Activated CD8-positive, alpha-beta memory T cell treated with anti-CD3 and anti-CD28 coated beads for 4 hours (primary cell): ENCODE measurements at places on chromosomes 1 and 21.
A peak's percentile ranks its signal among the peaks of the same experiment; 100 is the strongest.

DNA sequence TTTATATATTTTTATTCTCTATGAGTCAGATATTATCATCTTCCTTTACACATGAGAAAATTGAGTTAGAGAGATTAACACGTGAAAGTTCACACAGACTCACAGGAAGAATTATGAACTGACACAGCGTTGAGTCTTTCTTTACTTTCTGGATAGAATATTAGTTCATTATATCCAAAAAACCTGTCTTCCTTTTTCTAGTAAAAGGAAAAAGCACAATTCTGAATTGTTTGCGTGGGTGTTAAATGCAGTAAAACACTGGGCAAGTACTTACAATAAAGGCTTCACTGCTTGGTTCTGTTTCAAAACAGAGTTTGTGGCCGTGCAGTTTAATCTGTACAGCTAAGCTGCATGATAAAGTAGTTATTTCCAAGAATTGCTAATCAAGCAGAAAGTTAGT lies 10.8 kb downstream of the MAGI3 start:
- no peak for DNase-seq

DNA sequence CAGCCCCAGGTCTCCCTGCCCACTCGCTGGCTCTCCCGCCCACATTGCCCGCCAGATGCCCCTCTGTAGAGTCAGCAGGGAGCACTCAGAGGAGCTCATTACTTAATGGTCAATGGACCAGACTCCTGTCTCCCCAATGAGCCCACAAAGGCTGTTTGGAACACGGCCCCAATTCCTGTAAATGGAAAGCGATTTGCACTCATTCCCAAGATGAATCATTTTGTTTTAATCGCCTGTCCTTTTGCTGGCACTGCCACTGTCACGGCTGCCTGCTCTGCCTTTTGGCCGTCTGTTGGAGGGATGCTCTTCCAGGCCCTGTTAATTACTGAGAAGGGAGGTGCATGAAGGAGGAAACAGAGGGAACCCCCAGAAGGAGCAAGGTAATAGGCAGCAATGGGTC lies 44.8 kb upstream of the ATP2B4 start:
- DNase-seq, result no peak

GRCh38 chr1:235093696-235094592 lies 34.7 kb downstream of the TOMM20 start:
- DNase-seq, result peak; percentile 56

- no peak for DNase-seq
These were observed 27.0 kb downstream of the SDC3 start for GRCh38 chr1:30881319-30882181.

- no peak for DNase-seq
These were observed 9.1 kb downstream of the LDLRAD1 start for GRCh38 chr1:54008876-54009275.

- DNase-seq, result no peak
These were observed 8.4 kb downstream of the CEPT1 start for GRCh38 chr1:111148376-111148881.

- no peak for DNase-seq
These were observed 29.6 kb downstream of the CXADR start for GRCh38 chr21:17542371-17543011.

- no peak for DNase-seq
These were observed 28.1 kb upstream of the IL10 start for GRCh38 chr1:206800411-206800810.

DNA sequence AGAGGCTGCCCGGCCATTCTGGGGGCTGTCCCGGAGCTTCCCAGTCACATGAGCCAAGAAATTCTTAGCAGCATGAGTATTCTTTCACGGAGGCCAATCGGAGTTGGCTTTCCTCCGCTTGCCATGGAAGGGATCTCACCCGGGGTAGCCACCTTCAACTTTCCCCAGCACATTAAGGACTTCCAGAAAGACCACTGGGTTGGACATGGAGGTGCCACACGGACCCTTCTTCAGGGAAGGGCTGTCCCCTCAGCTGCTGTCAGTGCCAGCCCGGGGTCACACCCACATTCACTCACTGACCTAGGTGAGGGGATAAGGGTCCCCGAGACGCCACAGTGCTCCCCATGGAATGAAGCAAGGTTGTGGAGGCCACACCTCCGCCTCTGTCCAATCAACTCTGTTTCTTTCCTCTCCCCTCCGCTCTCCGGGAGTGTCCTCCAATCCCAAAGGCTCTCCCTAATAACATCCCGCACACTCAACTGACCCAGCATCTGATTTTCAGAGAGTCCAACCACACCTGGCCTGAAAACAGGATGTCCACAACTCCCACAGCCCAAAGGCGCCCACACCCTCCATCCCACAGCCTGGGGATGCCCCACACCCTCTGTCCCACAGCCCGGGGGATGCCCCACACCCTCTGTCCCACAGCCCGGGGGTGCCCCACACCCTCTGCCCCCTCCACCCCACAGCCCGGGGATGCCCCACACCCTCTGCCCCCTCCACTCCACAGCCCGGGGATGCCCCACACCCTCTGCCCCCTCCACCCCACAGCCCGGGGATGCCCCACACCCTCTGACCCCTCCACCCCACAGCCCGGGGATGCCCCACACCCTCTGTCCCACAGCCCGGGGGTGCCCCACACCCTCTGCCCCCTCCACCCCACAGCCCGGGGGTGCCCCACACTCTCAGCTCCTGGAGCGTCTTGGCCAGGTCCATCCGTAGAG lies 19.4 kb downstream of the RSPH1 start:
- no peak for DNase-seq

GRCh38 chr1:118271883-118272282 lies 86.9 kb upstream of the SPAG17 start:
- no peak for DNase-seq

- DNase-seq, result peak; percentile 44
These were observed 9.9 kb downstream of the TGFBR3 start for GRCh38 chr1:91876040-91876470.

GRCh38 chr1:116246174-116246573 lies 126.9 kb upstream of the ATP1A1 start:
- DNase-seq, result no peak

DNA sequence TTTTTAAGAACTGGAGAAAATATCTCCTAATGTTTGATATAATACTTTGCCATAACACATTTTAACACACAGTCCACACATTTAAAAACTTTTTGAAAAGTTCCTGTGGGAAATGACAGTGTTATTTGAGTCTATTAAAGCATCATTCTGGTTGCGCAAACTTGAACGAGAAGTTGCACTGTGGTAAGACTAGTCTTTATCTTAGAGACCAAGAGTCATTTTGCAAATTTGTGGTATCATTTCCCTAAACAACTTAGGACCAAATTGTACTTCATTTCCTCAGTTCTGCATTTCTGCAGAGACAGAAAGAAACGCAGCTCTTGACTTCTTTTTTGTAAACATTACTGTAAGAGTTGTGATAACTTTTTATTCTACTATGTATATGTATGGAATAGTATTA lies at the start of gene RGS18:
Gene RGS18, plus strand, starts transcription at position 282 of the 400 bp plus-strand sequence. CDS start 176 bp downstream, outside the sequence.
- no peak for DNase-seq

- DNase-seq, result no peak
These were observed 2.2 kb upstream of the ARHGAP30 start for GRCh38 chr1:161071886-161072371.

GRCh38 chr1:176884911-176885310 lies 279.6 kb downstream of the ASTN1 start:
- DNase-seq, result no peak

GRCh38 chr21:23955135-23955843 lies 1652.0 kb downstream of the MRPL39 start:
- DNase-seq, result no peak
